ENCODE measurements at places on chromosomes 7 and 10. TPM values are rescaled to one million over a fixed set of nuclear protein-coding genes. Genes with fewer than 3 reads are reported as not detected.

DNA sequence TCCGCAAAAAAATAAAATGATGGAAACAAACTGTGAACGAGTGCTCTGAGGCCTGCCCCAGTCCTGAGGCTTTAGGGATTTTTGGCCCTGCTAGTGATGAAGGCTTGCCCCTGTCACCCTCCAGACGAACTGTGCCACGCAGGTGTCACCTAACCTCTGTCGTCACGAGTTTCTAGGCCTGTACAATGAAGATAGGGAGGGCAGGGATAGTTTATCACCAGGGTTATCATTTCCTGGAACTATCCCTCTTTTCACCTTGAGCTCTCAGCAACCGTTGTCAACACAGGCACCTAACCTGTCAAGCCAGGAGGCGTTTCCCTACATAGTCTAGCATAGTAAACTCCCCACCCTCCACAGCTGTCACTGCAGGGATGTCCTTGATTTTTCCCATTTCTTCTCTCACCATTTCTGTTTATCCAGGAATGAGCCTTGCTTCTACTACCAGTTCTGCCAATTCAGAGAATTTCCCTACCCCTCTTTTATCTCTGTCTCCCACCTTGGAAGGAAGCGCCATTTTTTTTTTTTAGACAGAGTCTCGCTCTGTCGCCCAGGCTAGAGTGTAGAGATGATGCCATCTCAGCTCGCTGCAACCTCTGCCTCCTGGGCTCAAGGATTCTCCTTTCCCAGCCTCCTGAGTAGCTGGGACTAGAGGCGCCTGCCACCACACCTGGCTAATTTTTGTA is 2.2 kb upstream of the ACHE start:
- no peak for DNase-seq

- DNase-seq = no peak
Observed at GRCh38 chr10:75978213-75978612, 546.8 kb downstream of the LRMDA start.

GRCh38 chr7:143511593-143512047 is 33.9 kb downstream of the TAS2R41 start:
- DNase-seq = no peak

Gene KLF14
- not detected for total RNA-seq

Gene LRRD1
- total RNA-seq = not detected

All from CD8-positive, alpha-beta memory T cell (primary cell).